ENCODE measurements at places on chromosomes 7 and 10.
A peak's percentile ranks its signal among the peaks of the same experiment; 100 is the strongest.

GRCh38 chr10:62582804-62583208, 208.6 kb downstream of the ZNF365 start:
- DNase-seq = no peak

GRCh38 chr10:79393221-79393923, 46.1 kb downstream of the PPIF start:
- no peak for DNase-seq

DNA sequence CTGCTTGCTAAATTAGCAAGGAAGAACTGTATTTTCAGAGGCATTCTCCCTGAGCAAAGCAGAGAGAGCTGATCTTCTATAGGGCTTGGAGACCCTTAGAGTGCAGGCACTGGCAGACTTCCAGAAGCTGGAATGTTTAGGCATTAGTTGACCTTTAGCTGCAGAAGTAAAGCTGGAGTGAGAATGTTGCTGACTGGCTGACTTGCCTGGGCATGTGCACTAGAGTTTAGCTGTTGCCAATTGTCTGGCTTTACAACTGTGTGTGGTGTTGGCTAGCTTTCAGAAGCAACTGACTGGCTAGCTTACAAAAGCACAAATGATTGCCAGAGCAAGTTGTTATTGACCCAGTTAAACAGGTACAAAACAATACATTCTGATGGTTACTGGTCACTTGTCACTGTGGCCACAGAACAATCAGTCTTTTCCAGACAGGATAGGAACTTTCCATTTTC, 25.1 kb downstream of the FAM13C start:
- no peak for DNase-seq

- no peak for DNase-seq
Measured at GRCh38 chr10:59336632-59337031, 25.7 kb downstream of the FAM13C start.

- DNase-seq = no peak
Measured at GRCh38 chr10:72615970-72616369, 9.9 kb downstream of the MICU1 start.

DNA sequence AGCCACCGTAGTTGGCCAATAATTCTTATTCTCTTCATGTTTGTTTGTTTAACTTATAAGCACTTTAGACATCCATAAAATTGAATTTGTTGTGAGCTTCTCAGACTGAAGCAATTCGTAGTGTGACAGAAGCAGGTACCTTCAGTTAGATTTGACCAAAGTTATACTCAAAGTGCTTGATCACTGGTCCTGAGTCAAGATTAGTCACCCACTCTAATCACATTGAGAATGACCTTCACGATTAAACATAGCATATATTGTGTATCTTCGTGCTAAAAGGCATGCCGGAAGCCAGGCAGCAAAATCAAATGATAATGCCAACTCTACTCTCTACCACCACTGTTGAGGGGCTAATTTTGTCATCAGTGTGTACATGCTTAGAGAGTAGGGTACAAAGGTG, 763.7 kb upstream of the MBL2 start:
- DNase-seq = no peak

DNA sequence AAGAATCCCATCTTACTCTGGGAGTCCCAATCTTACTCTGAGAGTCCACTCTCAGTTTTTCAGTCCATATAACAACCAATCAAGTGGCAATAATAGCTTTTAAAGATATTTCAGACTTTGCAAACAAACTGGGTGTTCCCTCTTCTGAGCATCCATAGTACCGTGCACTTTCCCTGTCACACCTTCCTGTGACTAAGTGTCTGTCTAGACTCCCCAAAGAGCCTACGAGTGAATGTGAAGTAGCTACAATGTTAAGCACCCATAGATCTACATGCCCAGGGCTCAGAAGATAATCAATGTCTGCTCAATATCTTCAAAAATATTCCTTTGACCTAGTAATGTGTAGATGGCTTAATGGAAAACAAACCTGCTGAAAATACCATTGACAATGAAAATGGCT, 95.6 kb upstream of the ASAH2 start:
- no peak for DNase-seq

GRCh38 chr10:58645416-58646146, 132.9 kb downstream of the BICC1 start:
- DNase-seq = no peak

GRCh38 chr10:128158021-128158795, 32.0 kb upstream of the MKI67 start:
- no peak for DNase-seq

- DNase-seq = no peak
Measured at GRCh38 chr7:27459021-27459730, 203.5 kb downstream of the HIBADH start.

DNA sequence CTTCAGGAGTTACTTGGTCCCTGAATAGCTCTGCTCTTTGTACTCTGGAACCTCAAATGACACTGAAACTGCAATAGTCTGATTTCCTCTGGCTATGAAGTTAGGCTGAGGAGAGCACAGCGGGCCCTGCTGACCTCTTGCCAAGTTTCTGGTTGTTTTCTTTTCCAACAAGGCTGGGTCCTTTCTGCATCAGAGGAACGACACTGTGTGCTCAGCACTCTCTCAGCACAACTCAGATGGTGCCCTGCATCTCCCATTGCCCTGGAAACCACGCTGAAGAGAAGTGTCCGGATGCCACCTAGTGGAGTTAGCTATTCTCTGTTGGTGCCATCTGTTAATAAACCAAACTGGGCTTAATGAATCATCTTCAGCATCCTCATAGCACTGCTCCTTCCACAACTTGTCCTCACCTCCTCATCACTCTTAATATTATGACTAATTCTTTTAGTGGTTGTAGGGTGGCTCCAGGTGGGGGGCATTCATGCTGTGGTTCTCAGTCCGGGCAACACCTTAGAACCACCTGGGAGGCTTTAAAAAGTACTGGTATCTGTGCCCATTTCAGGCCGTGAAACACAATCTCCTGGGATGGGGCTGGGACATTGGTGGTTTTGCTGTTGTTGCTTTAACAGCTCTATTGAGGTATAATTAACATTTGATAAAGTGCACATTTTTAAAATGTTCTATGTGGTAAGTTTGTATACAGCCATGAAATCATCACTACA, 8.2 kb upstream of the EFCAB10 start:
- DNase-seq = peak; percentile 85

DNA sequence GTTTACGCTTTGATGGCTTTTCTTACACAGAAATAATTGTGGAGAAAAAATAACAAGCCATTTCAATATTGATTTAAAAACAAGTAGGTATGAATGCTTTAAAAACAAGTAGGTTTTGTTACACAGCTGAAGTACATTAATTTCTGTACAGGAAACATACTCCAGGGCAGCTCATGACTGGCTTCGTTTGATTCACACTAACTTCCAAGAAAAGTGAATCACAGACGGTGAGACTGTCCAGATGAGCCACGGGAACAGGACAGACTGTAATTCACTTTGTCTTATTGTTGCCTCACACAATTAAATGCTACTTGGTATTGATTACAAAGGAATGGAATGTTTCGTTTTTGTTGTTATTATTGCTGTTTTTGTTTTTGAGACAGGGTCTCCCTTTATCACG, 26.6 kb upstream of the SNX10 start:
- DNase-seq = no peak

- no peak for DNase-seq
Measured at GRCh38 chr7:107946881-107947280, 55.9 kb downstream of the DLD start.

- peak; percentile 95 for DNase-seq
Measured at GRCh38 chr7:155590215-155591018, 44.1 kb upstream of the CNPY1 start.

DNA sequence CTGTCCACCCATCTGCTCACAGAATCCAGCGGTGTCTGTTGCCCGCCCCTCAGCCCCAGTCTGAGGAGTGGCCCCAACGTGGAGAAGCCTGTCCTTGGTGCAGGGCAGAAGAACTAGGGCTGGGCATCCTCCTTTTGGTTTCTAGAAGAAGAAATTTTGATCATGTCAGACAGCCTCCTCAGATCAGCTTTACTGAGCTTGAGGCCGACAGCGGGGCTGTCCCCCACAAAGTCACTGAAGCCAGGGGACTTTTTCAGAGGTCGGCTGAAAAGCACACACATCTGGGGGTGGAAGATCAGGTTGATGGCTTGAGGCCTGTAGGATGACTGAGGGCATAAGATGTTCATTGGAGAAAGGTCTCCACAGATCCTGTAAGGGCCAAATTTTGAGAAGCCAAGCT, 767.9 kb downstream of the GRID1 start:
- DNase-seq = no peak

GRCh38 chr7:155566011-155566836, 19.9 kb upstream of the CNPY1 start:
- no peak for DNase-seq

GRCh38 chr7:115297656-115298055, 375.8 kb downstream of the MDFIC start:
- DNase-seq = no peak

- no peak for DNase-seq
Measured at GRCh38 chr7:29607259-29607658, 43.6 kb downstream of the PRR15 start.

DNA sequence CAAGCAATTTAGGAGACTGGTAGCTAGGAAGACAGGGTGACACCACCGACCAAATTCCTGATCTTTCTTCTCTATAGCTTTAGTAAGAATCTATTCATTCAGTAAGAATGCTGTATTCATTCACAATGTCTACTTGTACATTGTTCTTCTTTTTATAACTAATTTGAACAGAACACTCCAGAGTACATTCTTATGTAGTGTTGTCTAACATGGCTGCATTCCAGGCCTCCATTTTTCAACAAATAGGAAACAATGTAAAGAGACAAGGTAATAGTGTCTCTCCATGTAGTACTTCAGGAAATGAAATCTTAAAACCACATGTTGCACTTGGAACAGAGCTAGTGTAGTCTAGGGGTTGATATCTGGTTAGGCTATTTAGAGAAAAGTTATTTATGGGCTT, 1.8 kb downstream of the VCL start:
- peak; percentile 41 for DNase-seq

- no peak for DNase-seq
Measured at GRCh38 chr10:85961073-85961472, 405.5 kb downstream of the GRID1 start.

GRCh38 chr10:80461208-80462183, 7.4 kb downstream of the TSPAN14 start:
- no peak for DNase-seq

GRCh38 chr10:92850185-92850584, 1.9 kb downstream of the EXOC6 start:
- DNase-seq = peak; percentile 27

- DNase-seq = no peak
Measured at GRCh38 chr10:127953876-127954275, 47.0 kb downstream of the PTPRE start.

GRCh38 chr10:60353519-60354258, 36.0 kb downstream of the ANK3 start:
- no peak for DNase-seq

DNA sequence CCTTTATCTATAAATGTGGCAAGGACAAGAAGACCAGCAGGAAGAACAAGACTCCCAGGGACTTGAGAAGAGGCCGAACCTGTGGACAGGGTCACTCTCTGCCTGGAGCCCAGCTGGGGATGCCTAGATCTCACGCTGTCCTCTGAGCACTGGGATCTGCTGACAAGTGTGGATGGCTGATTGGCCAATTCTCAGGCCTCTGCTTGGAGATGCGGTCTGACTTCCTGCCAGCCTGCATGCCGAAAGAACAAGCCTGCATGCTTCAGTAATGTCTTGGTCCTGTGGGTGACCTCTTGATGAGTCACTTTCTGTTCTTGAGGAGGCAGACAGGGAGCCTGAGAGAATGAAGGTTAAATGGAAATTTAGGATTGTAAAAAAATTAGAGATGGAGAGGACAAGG, 84.7 kb downstream of the TMEM178B start:
- DNase-seq = no peak

DNA sequence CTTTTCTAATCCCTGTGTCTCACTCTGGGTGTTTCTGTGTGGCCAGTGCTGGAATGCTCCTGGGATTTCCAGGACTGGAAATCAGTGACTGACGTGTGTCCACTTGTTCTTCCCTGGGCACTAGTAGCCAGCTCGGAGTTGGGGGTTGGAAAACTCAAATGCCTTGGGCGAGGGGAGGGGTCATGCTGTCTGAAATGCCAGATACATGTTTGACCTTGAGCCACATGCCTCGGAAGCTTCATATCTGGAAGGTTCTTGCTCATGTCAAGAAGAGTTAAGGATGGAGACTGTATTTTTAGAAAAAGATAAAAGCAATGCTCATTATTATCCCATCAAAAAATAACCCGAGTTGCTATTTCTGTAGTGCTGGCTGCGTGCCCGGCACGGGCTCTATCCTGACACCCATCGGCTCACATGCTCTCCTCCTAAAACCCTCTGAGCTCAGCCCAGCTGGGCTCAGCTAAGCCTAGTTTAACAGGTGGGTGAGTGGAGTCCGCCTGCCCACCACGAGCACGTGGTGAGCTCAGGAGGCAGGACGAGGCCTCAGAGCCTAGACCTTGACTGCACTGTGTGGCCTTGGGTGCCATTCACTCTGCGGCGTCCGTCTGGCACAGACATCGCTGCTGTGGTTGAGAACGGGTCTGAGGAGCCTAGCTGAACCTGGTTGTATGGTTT, 6.4 kb downstream of the DPYSL4 start:
- DNase-seq = no peak

- no peak for DNase-seq
Measured at GRCh38 chr7:148905093-148905666, 21.1 kb upstream of the EZH2 start.

DNA sequence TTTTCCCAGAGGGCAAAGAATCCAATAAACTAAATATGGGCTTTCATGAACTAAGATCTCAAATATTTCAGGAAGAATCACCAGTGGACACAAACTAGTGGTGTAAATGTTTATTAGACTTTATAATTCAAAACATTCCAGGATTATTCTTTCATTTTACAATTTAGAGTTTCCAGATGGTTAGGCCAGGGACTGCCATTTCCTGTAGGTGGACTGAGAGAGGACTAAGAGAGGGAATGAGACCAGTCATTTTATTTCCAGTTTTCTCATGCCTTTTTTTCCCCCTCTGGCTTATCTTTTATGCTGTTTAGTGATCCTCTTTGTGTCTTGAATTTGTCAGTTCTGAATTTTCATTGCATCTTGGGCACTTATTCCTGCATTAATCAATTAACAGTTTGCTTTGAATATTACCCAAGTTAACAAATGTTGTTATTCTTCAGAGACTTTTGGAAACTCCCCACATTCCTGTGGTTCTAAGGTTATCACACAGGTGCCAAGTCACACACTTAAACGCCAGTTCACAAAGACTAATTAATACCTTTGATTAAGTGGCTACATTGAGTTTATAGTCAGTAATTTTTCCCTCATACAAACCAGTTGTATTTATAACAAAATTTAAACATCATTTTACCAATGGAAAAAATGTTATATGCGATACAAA, 12.3 kb downstream of the CISD1 start:
- no peak for DNase-seq

DNA sequence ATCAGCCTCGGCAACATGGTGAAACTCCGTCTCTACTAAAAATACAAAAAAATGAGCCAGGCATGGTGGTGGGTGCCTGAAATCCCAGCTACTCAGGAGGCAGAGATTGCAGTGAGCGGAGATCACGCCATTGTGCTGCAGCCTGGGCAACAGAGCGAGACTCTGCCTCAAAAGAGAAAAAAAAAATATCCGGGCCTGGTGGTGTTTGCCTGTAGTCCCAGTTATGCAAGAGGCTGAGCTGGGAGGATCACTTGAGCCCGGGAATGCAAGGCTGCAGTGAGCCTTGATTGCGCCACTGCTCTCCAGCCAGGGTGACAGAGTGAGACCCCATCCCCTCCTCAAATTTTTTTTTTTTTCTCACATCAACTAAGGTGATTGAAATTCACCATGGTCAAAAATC, 42.8 kb downstream of the CDC123 start:
- DNase-seq = no peak

- no peak for DNase-seq
Measured at GRCh38 chr10:131853610-131853964, 47.2 kb upstream of the PPP2R2D start.

GRCh38 chr10:117547016-117547715, 4.6 kb downstream of the EMX2 start:
- DNase-seq = no peak

Measured in Kasumi-1 (cell line).